ENCODE measurements at places on chromosomes 11 and 22. TPM values are rescaled to one million over a fixed set of nuclear protein-coding genes. Genes with fewer than 3 reads are reported as not detected.

The MOV10L1 gene
- 7.9 TPM for total RNA-seq

The OR8J1 gene
- total RNA-seq = not detected

The FJX1 gene
- total RNA-seq = 13.9 TPM

The ZNF195 gene
- 10.7 TPM for total RNA-seq

The OR6A2 gene
- 0.16 TPM for total RNA-seq

The C11orf98 gene
- 29.8 TPM for total RNA-seq

The ARHGAP20 gene
- 0.16 TPM for total RNA-seq

The UPK3A gene
- total RNA-seq = not detected

The TMEM86A gene
- total RNA-seq = 4.2 TPM

The PANX1 gene
- 30.3 TPM for total RNA-seq

The TRIM48 gene
- not detected for total RNA-seq

The TRIM64 gene
- not detected for total RNA-seq

The ABCC8 gene
- total RNA-seq = not detected

The APOBEC3B gene
- total RNA-seq = 0.82 TPM

The MMP10 gene
- total RNA-seq = 2.1 TPM

The GLB1L3 gene
- total RNA-seq = not detected

The DDTL gene
- total RNA-seq = 0.25 TPM

The CARD18 gene
- not detected for total RNA-seq

The OR52I1 gene
- total RNA-seq = not detected

The ELFN2 gene
- 0.06 TPM for total RNA-seq

The SOX6 gene
- total RNA-seq = 0.32 TPM

The TESMIN gene
- total RNA-seq = 1.5 TPM

The OR56A4 gene
- not detected for total RNA-seq

The GLYATL2 gene
- total RNA-seq = not detected

The OSBP2 gene
- total RNA-seq = 3.9 TPM

The SERPING1 gene
- 0.13 TPM for total RNA-seq

The RFPL3 gene
- total RNA-seq = not detected

The F2 gene
- not detected for total RNA-seq

The SLC39A13 gene
- 41.8 TPM for total RNA-seq

The GGTLC2 gene
- not detected for total RNA-seq

The DLG2 gene
- total RNA-seq = 0.49 TPM
